ENCODE measurements at places on chromosomes 12 and 14.

- H3K4me1 ChIP-seq, result no peaks in the 10 kb centered on the region
- H3K36me3 ChIP-seq, result no peaks in the 10 kb centered on the region
- H3K27me3 ChIP-seq, result no peaks in the 10 kb centered on the region
These were observed 46.8 kb downstream of the TMEM117 start for GRCh38 chr12:43882578-43883178.

DNA sequence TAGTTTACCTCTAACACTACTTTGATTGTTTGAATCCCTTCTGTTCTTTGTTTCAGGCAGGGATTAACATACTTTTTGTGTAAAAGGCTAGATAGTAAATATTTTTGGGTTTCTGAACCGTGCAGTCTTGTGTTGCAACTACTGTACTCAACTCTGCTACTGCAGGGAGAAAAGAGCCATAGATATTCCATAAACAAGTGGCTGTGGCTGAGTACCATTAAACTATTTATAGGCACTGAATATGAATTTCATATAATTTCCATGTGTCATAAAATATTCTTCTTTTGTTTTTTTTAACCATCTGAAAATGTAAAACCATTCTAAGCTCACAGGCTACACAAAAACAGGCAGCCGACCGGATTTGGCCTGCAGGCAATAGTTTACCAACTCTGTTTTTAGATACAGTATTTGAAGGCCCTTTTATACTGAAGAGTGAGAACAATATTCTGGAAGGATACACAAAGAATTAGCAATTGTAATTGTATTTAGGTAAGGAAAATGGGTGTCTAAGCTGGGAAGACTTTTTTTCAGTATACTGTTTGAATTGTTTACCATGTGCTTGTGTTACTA, 15.7 kb downstream of the NR1H4 start:
- H3K27me3 ChIP-seq, result no peaks in the 10 kb centered on the region
- H3K4me3 ChIP-seq, result no peak overlapping the region
- no peak overlapping the region for H3K27ac ChIP-seq

DNA sequence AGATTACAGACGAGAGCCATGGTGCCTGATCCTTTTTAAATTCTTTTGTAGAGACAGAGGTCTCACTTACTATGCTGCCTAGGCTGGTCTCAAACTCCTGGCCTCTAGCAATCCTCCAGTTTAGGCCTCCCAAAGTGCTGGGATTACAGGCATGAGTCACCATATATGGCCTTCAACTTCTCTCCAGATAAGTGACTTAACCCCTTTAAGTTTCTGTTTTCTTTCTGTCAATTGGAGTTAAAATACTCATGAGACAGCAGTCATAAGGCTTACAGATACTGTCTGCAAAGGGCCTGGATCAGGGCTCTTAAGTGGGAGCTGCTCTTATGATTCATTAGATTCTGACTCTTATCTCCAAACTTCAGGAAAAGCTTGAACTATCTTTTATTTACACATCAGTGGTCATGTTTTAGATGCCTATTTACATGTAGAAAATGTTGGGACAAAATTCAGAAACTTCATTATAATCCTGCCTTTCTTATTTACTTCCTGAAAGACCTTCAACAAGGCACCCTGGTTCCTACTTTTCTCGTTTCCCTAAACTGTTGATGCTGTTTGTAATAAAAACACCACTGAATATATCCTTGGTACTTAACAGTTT, 271.5 kb upstream of the TBX3 start:
- DNase-seq, result no peak
- H3K27me3 ChIP-seq, result no peaks in the 10 kb centered on the region
- H3K4me3 ChIP-seq, result no peak overlapping the region
- no peak overlapping the region for H3K27ac ChIP-seq
- H3K4me1 ChIP-seq, result no peaks in the 10 kb centered on the region
- no peaks in the 10 kb centered on the region for H3K36me3 ChIP-seq

- no peak overlapping the region for H3K4me3 ChIP-seq
- H3K36me3 ChIP-seq, result peaks cover 12% of the 10 kb centered on the region
- peak; percentile 40 for DNase-seq
These were observed 96.9 kb upstream of the FGD4 start for GRCh38 chr12:32302218-32303173.

DNA sequence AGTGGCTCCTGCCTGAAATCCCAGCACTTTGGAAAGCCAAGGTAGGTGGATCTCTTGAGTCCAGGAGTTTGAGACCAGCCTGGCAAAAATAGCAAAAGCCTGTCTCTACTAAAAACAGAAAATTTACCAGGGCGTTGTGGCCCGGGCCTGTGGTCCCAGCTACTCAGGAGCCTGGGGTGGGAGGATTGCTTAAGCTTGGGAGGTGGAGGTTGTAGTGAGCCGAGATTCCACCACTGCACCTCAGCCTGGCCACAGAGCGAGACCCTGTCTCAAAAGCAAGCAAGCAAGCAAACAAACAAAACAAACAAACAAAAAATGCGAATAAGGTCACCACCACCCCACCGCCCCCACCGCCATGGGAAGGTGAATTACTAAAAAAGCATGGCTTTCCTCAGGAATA, 238.7 kb downstream of the ATXN7L3B start:
- peaks cover 7% of the 10 kb centered on the region for H3K4me1 ChIP-seq
- no peak for DNase-seq
- no peak overlapping the region for H3K27ac ChIP-seq
- H3K27me3 ChIP-seq, result no peaks in the 10 kb centered on the region
- no peaks in the 10 kb centered on the region for H3K36me3 ChIP-seq
- no peak overlapping the region for H3K4me3 ChIP-seq

DNA sequence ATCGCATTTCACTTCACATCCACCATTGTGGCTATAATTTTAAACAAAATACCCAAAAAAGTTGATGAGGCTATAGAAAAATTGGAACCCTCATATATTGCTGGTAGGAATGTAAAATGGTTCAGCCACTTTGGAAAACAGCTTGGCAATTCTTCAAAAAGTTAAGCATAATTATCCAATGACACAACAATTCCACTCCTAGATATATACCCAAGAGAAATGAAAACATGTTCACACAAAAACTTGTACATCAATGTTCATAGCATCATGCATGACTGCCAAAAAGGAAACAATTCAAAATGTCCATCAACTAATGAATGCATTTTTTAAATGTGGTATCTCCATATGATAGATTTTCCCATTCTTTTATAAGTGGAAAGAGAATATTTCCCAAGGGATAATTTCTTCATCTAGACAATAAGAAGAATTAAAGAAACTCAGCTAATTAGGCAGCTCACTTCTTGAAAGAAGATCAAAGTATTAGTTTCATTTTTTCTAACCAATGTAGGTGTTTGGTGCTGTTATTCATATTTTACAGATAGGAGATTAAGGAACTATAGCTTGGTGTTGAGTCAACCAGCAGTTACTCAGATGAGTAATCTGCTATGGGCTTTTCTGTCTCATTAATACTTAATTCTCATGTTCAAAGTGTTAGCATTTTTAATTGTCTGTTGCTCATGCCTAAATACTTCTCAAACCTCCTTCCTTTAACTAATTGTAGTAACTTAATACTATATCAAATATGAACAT, 32.8 kb downstream of the YEATS4 start:
- DNase-seq, result no peak
- no peaks in the 10 kb centered on the region for H3K4me1 ChIP-seq
- H3K27me3 ChIP-seq, result no peaks in the 10 kb centered on the region

DNA sequence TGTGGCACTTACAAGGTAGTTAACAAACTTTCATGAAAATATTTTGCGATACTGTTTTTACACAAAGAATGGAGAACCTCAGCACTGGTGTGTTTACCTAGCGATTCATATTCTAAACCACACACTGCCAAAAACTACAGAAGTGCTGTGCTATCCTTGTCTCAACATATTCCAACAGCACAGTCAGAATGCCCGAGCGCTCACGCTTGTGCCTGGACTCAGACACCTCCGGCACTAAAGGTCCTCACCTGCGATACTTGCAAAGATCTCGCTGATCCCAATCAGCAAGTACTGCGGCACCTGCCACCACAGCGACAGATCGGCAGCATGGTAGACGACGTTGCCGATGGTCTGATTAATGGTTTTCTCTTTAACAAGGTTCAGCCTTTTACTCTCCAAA, 23.2 kb downstream of the SLC15A4 start:
- DNase-seq, result no peak
- H3K27ac ChIP-seq, result no peak overlapping the region
- peaks cover 3% of the 10 kb centered on the region for H3K27me3 ChIP-seq
- H3K4me1 ChIP-seq, result peaks cover 3% of the 10 kb centered on the region
- no peak overlapping the region for H3K4me3 ChIP-seq

DNA sequence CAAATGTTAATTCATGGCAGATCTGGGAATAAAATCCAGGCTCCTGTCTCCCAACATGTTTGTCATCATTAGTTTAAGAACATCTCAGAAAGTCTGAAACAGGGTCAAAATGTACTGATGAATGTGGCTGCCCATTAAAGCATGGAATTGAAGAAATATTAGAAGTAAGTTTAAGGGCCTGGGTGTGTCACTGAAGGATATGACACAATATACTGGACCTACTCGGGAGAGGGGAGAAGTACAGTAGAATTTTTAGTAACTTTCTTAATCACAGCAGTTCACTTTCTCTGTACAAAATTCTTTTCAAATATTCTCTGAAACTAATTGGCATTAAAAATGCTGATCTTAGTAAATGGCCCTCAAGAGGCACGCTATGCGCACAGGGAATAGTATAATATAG, 185.5 kb downstream of the ETV6 start:
- no peak for DNase-seq
- H3K36me3 ChIP-seq, result peaks cover 4% of the 10 kb centered on the region
- H3K27ac ChIP-seq, result no peak overlapping the region
- no peak overlapping the region for H3K4me3 ChIP-seq
- H3K4me1 ChIP-seq, result peaks cover 21% of the 10 kb centered on the region
- H3K27me3 ChIP-seq, result no peaks in the 10 kb centered on the region

- H3K27me3 ChIP-seq, result no peaks in the 10 kb centered on the region
- DNase-seq, result peak; percentile 19
- H3K4me1 ChIP-seq, result no peaks in the 10 kb centered on the region
- H3K36me3 ChIP-seq, result no peaks in the 10 kb centered on the region
- no peak overlapping the region for H3K4me3 ChIP-seq
These were observed 1466.1 kb upstream of the SEL1L start for GRCh38 chr14:82999802-83000201.

GRCh38 chr14:74135426-74135825, 50.7 kb downstream of the LIN52 start:
- H3K36me3 ChIP-seq, result no peaks in the 10 kb centered on the region
- H3K27ac ChIP-seq, result peak overlapping the region; percentile 21
- H3K4me1 ChIP-seq, result peaks cover 21% of the 10 kb centered on the region
- no peak overlapping the region for H3K4me3 ChIP-seq
